ENCODE measurements at places on chromosomes 1 and 21. TPM values are rescaled to one million over a fixed set of nuclear protein-coding genes. Genes with fewer than 3 reads are reported as not detected.

The RRP15 gene
- total RNA-seq = 2.4 TPM

The DDR2 gene
- total RNA-seq = 0.27 TPM

The ITPKB gene
- 21.8 TPM for total RNA-seq

The CAMK1G gene
- not detected for total RNA-seq

The GREM2 gene
- not detected for total RNA-seq

The ZNF695 gene
- 1.3 TPM for total RNA-seq

The KRTAP19-1 gene
- not detected for total RNA-seq

The FASLG gene
- not detected for total RNA-seq

Data from hematopoietic multipotent progenitor cell (in vitro differentiated cells).